HepG2 (cell line): ENCODE measurements at places on chromosomes 3 and 15. TPM values are rescaled to one million over a fixed set of nuclear protein-coding genes. Genes with fewer than 3 reads are reported as not detected.
A peak's percentile ranks its signal among the peaks of the same experiment; 100 is the strongest.

- no peak for DNase-seq
- no peak overlapping the region for H3K4me3 ChIP-seq
- H3K27me3 ChIP-seq, result peaks cover 1% of the 10 kb centered on the region; the same call in 1 of the 2 replicates
- H3K4me1 ChIP-seq, result no peaks in the 10 kb centered on the region
- H3K27ac ChIP-seq, result no peak overlapping the region
Measured at GRCh38 chr3:13885704-13886010, 5.8 kb upstream of the WNT7A start.

GRCh38 chr3:194312743-194313281, 38.3 kb downstream of the CPN2 start:
- peaks cover 37% of the 10 kb centered on the region for H3K27me3 ChIP-seq
- DNase-seq, result peak; percentile 33
- H3K36me3 ChIP-seq, result no peaks in the 10 kb centered on the region
- no peak overlapping the region for H3K27ac ChIP-seq
- no peak overlapping the region for H3K4me3 ChIP-seq

GRCh38 chr15:99445272-99445850, 120.4 kb upstream of the MEF2A start:
- no peak overlapping the region for H3K4me3 ChIP-seq
- H3K27ac ChIP-seq, result no peak overlapping the region
- H3K4me1 ChIP-seq, result peaks cover 12% of the 10 kb centered on the region; the same call in 1 of the 2 replicates

GRCh38 chr3:194221336-194221735, 85.4 kb downstream of the HES1 start:
- H3K27me3 ChIP-seq, result peaks cover 4% of the 10 kb centered on the region
- no peaks in the 10 kb centered on the region for H3K36me3 ChIP-seq
- H3K4me3 ChIP-seq, result no peak overlapping the region
- no peaks in the 10 kb centered on the region for H3K4me1 ChIP-seq
- H3K27ac ChIP-seq, result no peak overlapping the region

DNA sequence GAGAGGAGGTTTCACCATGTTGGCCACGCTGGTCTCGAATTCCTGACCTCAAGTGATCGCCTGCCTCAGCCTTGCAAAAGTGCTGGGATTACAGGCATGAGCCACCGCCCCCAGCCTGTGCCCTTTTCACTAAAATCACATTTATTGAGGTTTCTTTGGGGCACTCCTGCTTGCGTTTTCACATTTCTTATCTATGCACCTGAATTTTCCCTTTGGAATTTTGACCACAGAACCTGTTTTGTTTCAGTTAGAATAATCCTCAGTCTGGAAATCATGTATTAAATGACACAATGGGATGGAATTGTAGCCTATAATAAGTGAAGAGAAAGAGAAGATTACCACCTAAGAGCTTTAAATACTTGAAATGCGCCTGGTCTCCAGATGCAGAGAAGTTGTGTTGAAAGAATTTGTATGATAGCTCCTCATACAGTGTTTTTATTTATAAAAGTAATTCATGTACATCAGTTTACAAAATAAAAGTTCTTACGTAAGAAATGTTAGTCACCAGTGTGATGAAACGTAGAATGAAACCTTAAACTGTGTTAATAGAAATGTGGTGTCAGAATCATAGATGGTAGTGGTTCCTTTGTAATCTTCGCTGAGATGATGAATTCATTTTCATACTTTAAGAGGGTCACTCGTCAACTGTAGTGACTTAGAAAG, 107.0 kb downstream of the TCF12 start:
- H3K27me3 ChIP-seq, result no peaks in the 10 kb centered on the region
- peaks cover 13% of the 10 kb centered on the region for H3K4me1 ChIP-seq
- DNase-seq, result no peak

DNA sequence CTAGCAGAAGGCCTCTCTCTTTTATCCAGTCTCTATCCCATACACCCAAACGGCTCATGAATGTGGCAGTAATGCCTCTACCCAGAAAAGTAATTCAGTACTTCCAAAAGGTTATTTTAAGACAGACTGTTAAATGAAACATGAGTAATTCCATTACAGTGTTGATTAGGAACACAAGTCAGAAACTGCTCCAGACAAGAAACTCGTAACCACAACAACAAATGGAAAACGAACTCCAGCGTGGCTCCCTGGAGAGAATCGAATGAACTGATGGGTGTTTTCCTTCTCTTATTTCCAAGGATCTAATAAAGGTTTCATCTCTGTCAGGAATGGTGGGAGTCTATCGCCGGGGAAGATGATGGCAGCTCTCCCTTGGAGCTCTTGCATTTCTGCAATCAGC, 228.4 kb downstream of the MAGI1 start:
- H3K27ac ChIP-seq, result no peak overlapping the region
- no peaks in the 10 kb centered on the region for H3K27me3 ChIP-seq
- DNase-seq, result no peak
- no peaks in the 10 kb centered on the region for H3K4me1 ChIP-seq
- peaks cover 1% of the 10 kb centered on the region for H3K36me3 ChIP-seq

DNA sequence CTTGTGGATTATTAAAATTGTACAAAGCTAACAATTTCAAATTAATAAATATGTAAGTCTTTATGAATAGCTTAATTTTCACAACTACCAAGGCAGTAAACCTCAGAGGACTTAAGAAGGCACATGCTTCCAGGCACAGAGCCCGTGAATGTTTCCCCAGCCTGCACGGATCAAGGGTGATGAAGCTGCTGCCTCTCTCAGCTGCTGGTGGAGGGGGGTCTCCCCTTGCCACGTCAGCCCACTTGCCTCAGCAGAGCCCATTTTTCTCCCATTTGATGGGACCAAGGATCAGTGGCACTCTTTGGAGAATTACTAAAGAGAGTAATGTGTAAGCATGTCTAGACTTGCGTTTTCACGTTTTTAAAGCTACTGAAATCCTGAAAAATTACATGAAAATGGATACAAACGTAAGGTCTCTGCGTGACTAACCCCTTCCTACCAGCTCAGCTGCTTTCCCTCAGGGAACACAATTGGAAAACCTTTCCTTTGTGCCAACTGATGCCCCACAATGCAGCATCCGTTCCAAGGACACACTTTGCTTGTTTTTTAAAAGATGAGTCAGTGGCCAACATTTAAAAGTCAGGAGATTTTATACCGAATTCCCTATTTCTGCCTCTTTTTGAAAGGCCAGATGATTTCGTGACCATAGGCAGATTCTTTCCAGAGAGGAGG, 494.1 kb downstream of the GABRG3 start:
- no peaks in the 10 kb centered on the region for H3K36me3 ChIP-seq
- no peak for DNase-seq
- H3K27ac ChIP-seq, result no peak overlapping the region
- H3K4me3 ChIP-seq, result no peak overlapping the region
- peaks cover 2% of the 10 kb centered on the region; the same call in 1 of the 3 replicates for H3K27me3 ChIP-seq
- H3K4me1 ChIP-seq, result no peaks in the 10 kb centered on the region

DNA sequence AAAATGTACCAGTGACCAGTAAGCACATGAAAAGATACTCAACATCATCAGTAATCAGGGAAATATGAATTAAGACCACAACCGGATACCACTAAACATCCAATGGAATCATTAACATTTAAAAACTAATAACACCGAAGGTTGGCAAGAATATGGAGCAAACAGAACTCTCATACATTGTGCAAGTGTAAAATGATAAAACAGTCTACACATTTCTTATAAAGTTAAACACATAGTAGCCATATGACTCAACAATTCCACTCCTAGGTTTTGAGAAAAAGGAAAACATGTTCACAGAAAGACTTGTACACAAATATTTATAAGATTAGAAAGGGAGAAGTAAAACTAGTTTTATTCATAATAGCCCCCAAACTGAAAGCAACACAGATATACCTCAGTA, 60.3 kb upstream of the SLCO2A1 start:
- no peak for DNase-seq
- H3K4me3 ChIP-seq, result no peak overlapping the region
- no peaks in the 10 kb centered on the region for H3K27me3 ChIP-seq
- 0 out of 2 replicates have a peak, but pooled peaks cover 7% of the 10 kb centered on the region for H3K4me1 ChIP-seq

GRCh38 chr3:22907161-22907780, 295.9 kb upstream of the UBE2E2 start:
- no peaks in the 10 kb centered on the region for H3K36me3 ChIP-seq
- no peak overlapping the region for H3K27ac ChIP-seq
- no peak for DNase-seq
- no peaks in the 10 kb centered on the region for H3K4me1 ChIP-seq
- no peak overlapping the region for H3K4me3 ChIP-seq
- no peaks in the 10 kb centered on the region for H3K27me3 ChIP-seq

DNA sequence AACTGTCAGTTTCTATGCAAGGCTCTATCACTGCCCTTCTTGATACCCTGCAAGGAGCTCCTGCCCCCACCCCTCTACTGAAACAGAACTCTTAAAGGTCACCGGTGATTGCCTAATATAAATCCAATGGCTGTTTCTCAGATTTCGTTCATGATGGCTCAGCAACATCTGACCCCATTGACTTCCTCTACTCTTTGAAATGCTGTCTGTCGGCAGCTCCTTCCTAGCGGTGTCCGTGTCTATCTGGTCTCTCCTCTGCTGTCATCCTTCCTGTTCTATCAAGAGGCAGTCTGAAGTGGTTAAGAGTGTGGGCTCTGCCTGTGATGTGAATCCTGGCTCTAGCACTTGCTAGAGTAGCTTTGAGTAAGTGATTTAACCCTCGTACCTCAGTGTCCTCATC, 5.5 kb downstream of the TMEM266 start:
- no peak overlapping the region for H3K27ac ChIP-seq
- H3K4me3 ChIP-seq, result no peak overlapping the region
- H3K4me1 ChIP-seq, result peaks cover 3% of the 10 kb centered on the region
- peaks cover 16% of the 10 kb centered on the region; the same call in 2 of the 3 replicates for H3K27me3 ChIP-seq

DNA sequence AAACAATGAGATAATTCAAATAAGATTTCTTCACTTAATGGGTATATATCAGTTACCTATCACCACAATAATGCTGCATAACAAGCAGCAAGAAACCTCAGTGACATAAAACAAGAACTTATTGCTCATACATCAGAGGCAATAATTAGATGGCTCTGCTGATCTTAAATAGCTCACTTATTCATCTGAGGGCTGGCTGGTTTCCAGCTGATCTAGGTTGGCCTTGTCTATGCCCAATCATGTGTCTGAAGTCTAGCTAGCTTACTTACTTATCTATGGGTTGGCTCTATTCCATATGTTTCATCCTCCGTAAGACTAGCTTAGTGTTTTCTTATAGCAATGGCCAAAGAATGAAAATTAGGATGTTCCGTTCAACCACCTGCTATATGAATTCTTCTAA, 109.4 kb upstream of the AGTR1 start:
- H3K27ac ChIP-seq, result no peak overlapping the region
- H3K4me1 ChIP-seq, result peaks cover 5% of the 10 kb centered on the region; the same call in 1 of the 2 replicates
- DNase-seq, result no peak
- H3K27me3 ChIP-seq, result no peaks in the 10 kb centered on the region

GRCh38 chr15:96692826-96693225, 362.3 kb downstream of the NR2F2 start:
- DNase-seq, result no peak
- no peak overlapping the region for H3K27ac ChIP-seq
- no peaks in the 10 kb centered on the region for H3K36me3 ChIP-seq

GRCh38 chr3:39456159-39456558, 11.3 kb upstream of the MOBP start:
- no peak overlapping the region for H3K27ac ChIP-seq
- no peaks in the 10 kb centered on the region for H3K36me3 ChIP-seq
- no peak for DNase-seq
- H3K4me1 ChIP-seq, result no peaks in the 10 kb centered on the region
- no peak overlapping the region for H3K4me3 ChIP-seq

DNA sequence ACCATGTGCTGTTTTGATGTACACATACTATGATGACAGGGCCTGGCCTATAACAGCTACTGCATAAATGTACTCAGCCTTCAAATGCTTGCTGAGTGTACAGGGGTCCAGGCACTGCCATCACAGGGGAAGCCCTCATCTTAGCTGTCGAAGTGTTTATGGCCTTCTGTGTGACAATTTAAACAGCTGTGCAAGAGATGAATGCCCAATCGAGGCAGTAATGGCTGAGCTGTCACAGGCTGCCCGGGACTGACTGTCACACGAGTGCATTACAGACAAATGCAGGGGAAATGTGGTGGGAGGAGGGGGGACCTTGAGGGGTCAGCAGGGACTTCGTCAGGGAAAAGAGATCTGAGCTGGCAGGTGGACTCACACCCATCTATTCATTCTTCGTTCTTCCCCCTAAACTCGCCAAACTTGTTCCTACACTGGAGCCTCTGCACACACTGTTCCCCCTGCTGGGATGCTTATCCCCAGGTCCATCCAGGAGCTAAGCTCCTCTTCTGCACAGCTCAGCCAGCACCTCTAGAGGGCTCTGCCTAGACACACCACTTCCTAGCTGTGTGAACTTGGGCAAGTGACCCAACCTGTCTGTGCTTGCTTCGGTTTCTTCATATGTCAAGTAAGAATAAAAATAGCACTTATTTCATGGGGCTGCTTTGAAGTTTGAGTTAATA, 156.2 kb upstream of the IQSEC1 start:
- 0 out of 3 replicates have a peak, but pooled peaks cover 8% of the 10 kb centered on the region for H3K36me3 ChIP-seq
- peak; percentile 37 for DNase-seq

GRCh38 chr15:55737373-55737772, 5.6 kb downstream of the PRTG start:
- H3K27me3 ChIP-seq, result no peaks in the 10 kb centered on the region
- no peak overlapping the region for H3K27ac ChIP-seq
- H3K4me3 ChIP-seq, result no peak overlapping the region
- DNase-seq, result no peak

DNA sequence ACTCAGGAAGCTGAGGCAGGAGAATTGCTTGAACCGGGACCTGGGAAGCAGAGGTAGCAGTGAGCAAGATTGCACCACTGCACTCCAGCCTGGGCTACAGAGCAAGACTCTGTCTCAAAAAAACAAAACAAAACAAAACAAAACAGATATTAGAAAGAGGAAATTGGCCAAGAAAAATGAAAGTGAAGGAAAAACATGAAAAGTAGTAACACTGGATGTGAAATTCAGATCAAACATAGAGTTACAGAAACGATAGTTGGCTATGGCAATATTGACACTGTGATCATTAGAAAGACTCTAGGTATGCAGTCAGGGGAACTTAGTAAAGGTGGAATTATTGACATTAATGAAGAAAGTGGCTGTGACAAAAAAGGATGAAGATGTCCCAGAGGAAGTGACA, 13.2 kb upstream of the TIPARP start:
- no peaks in the 10 kb centered on the region; the same call in none of the 2 replicates for H3K27me3 ChIP-seq
- no peak for DNase-seq
- H3K4me1 ChIP-seq, result no peaks in the 10 kb centered on the region; the same call in 1 of the 2 replicates

GRCh38 chr3:69725994-69726571, 13.2 kb upstream of the MITF start:
- no peak overlapping the region for H3K4me3 ChIP-seq
- H3K36me3 ChIP-seq, result no peaks in the 10 kb centered on the region
- H3K27me3 ChIP-seq, result no peaks in the 10 kb centered on the region; the same call in 2 of the 3 replicates
- no peak for DNase-seq

- no peaks in the 10 kb centered on the region for H3K36me3 ChIP-seq
- H3K27me3 ChIP-seq, result no peaks in the 10 kb centered on the region
- DNase-seq, result no peak
- H3K4me3 ChIP-seq, result no peak within 1 kb of the TSS
- no peaks in the 10 kb centered on the region for H3K4me1 ChIP-seq
Measured at GRCh38 chr3:64224826-64225610, at the start of gene PRICKLE2. Gene PRICKLE2 (minus strand): TSS chr3:64225466. CDS start chr3:64198927, 26,539 bp downstream.

- H3K27ac ChIP-seq, result no peak overlapping the region
- H3K27me3 ChIP-seq, result no peaks in the 10 kb centered on the region
- no peak for DNase-seq
- H3K36me3 ChIP-seq, result no peaks in the 10 kb centered on the region
- no peak overlapping the region for H3K4me3 ChIP-seq
- H3K4me1 ChIP-seq, result no peaks in the 10 kb centered on the region
Measured at GRCh38 chr15:94451466-94451865, 220.1 kb downstream of the MCTP2 start.

GRCh38 chr3:62203152-62203551, 170.2 kb downstream of the FEZF2 start:
- peaks cover 27% of the 10 kb centered on the region; the same call in 2 of the 3 replicates for H3K36me3 ChIP-seq
- no peak overlapping the region for H3K4me3 ChIP-seq
- no peaks in the 10 kb centered on the region for H3K27me3 ChIP-seq
- no peak for DNase-seq

CCDC66 gene
- 12.3 and 19.9 TPM in 2 replicates for total RNA-seq

CCDC39 gene
- not detected in 2 replicates for total RNA-seq

RTP3 gene
- total RNA-seq, result 0.09 TPM in 1 of 2 replicates, not detected in the other

TTLL13 gene
- 0.29 TPM in 1 of 2 replicates, not detected in the other for total RNA-seq

SST gene
- total RNA-seq, result not detected in 2 replicates
